Right renal pelvis (tissue), 4 donors: ENCODE measurements at places on chromosomes 11 and 22.

- DNase-seq = no peak
These were observed 92.0 kb downstream of the MYEOV start for GRCh38 chr11:69385832-69386427.

- no peak for DNase-seq
These were observed 6.3 kb upstream of the SMIM35 start for GRCh38 chr11:118092907-118093571.

DNA sequence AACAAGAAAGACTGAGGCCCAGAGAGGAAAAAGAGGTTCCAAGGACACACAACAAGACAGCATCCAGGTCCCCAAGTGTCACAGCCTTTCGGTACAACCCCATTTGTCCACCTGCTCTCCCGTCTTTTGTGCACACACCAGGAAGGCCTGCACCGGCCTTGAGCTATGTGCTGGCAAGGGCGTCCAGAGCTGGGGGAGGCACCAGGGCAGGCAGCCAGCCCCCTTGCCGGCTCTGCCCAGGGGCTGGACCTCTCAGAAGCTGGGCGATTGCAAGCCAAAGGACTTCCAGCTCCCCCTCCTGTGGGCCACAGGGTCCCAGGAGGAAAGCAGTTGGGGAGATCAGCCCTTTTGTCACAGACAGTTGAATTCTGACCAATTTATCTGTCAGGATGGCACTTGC is 210.5 kb downstream of the MN1 start:
- DNase-seq = no peak

DNA sequence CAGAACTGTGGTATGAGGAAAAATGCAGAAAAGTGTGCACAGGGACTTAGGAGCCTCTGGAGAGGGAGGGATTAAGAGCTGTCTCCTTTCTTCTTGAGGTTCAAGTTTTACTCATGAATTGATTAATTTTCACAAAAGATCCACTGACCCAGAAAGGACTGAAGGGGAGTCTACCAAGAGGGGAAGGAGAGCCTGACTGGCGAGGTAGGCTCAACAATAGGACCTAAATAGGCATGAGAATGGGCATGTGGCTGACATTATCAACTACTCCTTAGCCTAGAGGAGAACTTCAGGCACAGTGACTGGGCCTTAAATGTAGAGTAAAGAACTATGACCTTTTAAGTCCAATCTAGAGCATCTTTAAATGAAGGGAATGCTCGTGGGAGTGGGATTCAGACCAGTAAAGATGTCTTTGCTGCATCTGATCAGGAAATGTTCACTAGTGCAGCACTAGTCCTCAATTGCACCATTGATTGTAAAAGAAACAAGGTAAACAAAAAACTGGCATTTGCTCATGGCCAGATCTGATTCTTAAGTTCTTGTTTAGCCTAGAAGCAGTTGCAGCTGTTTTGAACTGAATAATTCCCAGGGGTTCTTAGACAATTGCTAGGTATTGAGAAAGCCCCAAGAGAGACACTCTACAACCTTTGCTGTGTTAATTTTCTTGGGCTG is 135.6 kb downstream of the RAB38 start:
- DNase-seq = no peak

- no peak for DNase-seq
These were observed 16.6 kb downstream of the SLC3A2 start for GRCh38 chr11:62897311-62897710.

DNA sequence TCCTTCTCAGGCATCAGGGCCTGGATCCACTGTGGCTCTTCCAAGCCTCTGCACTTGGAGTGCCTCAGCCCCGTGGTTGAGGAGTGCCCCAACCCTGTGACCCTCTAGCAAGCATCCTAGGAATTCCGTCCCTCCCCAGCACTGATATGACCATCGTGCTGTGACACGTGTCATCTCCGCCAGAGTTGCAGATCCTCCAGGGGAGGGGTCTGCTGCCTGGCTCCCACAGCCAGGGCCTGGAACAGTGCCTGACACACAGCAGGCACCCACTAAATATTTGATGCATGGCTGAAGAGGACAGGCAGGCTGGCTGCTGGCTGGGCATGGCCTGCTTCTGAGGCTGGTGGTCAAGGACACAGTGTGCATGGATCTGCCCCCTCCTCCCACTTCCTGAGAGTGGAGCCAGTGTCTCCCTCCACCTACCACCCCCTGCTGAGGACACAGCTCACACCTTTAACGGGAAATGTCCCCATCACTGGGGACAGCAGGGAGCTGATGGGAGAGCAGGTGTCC is 1.7 kb upstream of the CD81 start:
- no peak for DNase-seq

GRCh38 chr22:41578818-41579217 is 10.8 kb downstream of the PMM1 start:
- DNase-seq = no peak

DNA sequence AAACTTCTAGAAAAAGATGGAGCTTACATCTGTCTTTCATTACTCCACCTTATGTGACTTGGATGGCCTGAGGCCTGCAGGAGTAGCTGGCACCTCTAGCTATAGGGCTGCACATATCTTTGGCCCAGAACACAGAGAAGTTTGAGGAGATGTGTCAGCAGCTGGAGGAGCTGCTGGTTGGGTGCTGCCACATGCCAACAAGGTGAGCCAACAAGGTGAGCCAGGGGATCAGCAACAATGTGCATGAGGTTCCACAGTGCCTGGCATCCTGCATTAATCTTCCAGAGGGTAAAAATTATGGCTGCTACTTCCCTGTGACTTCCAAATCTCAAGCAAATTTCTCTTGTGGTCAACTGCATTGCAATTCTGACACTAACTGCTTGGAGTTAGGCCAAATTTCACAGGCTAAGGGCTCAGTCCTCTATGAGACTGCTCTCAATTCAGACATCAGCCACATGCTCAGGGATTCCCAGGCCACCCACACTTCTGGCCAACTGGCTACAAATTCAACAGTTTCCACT is 16.0 kb downstream of the RBM7 start:
- DNase-seq = no peak
